ENCODE measurements at places on chromosomes 6 and 20.

GRCh38 chr6:19102936-19103335, 715.8 kb downstream of the RNF144B start:
- no peak for DNase-seq

DNA sequence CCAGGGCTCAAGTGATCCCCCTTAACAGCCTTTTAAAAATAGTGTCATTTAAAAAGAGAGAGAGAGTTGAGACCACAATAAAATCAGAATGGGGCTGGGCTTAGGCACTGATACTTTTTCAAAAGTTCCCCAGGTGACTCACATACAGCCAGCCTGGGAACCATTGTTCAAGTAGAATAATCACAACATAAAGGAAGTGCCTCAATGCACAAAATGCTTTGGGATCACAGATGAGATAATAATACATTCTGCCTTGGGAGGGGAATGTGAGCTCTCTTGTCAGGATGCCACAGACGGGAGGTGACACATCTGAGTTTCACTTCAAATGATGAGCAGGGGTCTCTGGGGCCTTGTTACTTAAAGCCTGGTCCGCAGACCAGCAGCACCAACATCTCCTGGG, 34.0 kb upstream of the GABRR1 start:
- no peak for DNase-seq

GRCh38 chr6:132205946-132206345, 195.3 kb downstream of the MOXD1 start:
- DNase-seq, result no peak

GRCh38 chr6:35496841-35497570, at the start of gene TEAD3:
TSS of gene TEAD3 (minus strand) at chr6:35497079.
- no peak for DNase-seq

All from AML-193 (cell line).